ENCODE measurements at places on chromosomes 4 and X.
A peak's percentile ranks its signal among the peaks of the same experiment; 100 is the strongest.

- no peak for DNase-seq
Observed at GRCh38 chr4:15774020-15774420, 4.1 kb upstream of the CD38 start.

DNA sequence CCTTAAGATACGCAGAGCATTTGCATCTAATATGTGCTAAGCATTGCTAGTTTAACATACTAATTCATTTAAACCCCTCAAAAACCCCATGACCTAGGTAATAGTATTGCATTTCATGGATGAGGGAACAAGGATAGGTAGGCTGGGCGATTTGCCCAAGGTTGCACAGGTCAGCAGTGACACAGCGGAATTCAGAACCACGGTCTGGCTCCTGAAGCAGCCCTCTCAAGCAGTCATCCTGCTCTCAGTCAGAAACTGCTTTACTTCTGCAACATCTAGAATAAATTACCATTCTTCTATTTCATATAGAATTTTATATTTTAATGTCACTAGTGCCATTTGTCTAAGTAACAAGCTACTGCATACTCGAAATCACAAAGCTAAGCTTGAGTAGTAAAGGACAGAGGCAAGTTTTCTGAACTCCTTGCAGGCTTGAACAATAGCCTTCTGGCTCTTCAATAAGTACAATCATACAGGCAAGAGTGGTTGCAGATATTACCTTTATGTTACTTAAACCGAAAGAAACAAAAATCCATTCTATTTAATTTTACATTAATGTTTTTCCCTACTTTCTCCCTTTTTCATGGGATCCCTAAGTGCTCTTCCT is 555 bp upstream of the SPP1 start:
- no peak for DNase-seq

DNA sequence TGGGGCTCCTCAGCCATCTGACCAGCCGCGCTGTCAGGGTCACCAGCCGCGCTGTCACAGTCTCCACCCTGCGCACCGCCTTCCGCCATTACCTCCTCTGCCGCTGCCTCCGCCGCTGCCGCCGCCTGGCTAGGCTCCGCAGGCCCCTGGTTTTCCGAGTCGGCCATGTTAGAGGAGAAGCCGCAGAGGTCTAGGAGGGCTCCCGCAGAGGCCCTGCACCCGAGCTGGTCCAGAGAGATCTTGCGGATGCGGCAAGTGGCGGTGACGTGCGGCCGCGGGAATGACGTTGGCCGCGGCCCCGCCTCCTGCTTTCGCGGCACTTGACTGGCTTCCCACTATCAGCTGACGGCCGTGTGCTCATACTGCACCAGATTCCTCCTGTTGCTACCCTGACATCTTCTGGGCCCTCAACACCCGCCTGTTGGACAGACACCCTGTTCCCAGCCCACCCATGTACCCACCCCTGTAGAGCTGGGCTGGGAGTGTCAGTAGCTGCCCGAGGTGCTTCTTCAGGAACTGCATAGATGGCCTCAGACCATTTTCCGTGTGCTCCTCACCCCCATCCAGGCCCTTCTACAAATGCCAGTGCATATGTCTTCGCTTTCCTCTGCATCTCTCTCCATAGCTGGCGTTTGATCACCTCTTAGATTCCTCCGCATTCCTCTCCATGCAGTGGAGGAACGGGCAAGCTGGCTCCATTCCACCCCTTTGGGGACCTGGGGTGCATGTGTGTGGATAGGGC is at the start of gene NAP1L5:
Gene NAP1L5 (minus strand): TSS at position 242 of the 742 bp plus-strand sequence. CDS start 75 bp downstream, at position 167.
- DNase-seq, result peak; percentile 66

DNA sequence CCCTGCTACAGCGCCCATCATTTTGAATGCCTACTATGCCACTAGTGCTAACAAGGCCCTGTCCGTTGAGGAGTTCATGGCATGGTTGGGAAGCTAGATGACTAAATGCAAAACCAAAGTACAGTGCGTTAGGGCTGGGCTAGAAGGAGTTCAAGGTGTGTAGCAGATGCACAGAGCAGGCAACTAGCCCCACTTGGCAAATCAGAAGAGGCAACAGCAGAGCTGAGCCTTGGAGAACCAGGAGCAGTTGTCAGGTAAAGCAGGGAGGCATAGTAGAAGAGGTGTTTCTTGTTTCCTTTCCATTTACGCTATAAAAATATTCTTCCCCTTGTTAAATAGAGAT is 146.6 kb upstream of the CPEB2 start:
- no peak for DNase-seq

GRCh38 chrX:109716431-109717028 is 16.5 kb downstream of the ACSL4 start:
- no peak for DNase-seq

- no peak for DNase-seq
Observed at GRCh38 chr4:34139346-34139745, 2105.0 kb downstream of the ARAP2 start.

- peak; percentile 51 for DNase-seq
Observed at GRCh38 chrX:30489323-30489722, 88.2 kb downstream of the TASL start.

- DNase-seq, result peak; percentile 13
Observed at GRCh38 chr4:56086073-56086541, 137.4 kb downstream of the CEP135 start.

DNA sequence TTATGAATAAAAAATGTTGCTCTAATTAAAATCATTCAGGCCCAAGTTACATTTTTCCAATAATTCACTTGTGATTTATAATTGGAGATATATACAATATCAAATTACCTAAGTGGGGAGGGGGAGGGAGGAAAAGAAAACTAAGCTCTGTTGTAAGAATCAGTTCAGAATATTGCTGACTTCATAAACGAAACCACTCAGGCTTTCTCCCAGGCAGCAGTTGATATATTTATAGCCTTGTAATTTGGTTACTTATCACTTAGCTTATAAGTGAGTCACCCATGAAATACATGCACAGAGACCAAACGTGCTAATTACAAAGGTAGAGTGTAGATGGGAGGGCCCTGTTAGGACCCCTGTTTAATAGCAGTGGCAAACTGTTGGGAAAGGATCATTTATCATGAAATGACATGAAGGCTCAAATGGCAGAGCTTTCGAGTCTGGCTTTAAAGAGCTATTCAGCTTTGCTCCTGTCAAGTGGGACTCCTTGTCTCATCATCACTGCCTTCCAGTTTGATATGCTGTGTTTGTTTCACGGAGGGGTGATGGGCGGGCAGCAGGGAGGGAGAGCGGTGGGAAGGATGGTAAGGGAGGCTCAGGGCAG is 105.6 kb upstream of the PGRMC2 start:
- peak; percentile 34 for DNase-seq

Data from NCI-H1092 treated with DMSO at 0.1 percent for 48 hours (cell line).